ENCODE measurements at places on chromosomes 11 and 22.
A peak's percentile ranks its signal among the peaks of the same experiment; 100 is the strongest.

- no peak for DNase-seq
Observed at GRCh38 chr11:112852143-112852866, 108.9 kb upstream of the NCAM1 start.

DNA sequence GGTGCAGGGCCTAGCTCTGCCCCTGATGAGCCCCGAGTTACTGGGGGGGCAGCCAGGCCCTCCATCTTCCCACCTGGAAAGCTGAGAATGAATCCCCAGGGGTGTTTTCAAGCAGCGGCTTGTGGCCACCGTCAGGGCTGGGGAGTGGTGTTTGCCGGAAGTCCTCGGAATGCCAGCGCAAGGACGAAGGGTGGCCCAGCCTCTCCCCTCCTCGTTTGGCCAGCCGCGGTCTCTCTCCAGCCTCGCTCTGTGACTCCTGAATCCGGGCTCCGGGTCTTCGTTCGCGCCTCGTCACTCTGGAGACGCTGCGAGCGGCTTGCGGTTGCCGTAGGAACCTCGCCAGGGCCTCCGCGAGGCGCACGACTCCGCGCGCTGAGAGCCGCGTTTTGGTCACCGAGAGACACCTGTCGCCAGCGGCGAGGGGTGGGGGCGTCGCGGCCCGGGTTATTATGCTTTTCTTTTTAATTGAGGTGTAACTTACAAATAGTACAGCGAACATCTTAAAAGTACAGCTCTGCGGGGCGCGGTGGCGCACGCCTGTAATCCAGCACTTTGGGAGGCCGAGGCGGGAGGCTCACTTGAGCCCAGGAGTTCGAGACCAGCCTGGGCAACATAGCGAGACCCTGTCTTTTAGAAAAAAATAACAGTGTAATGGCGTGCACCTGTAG lies 6.3 kb upstream of the KDELR3 start:
- no peak for DNase-seq

GRCh38 chr11:119472856-119473222 lies 49.9 kb upstream of the THY1 start:
- DNase-seq: no peak

DNA sequence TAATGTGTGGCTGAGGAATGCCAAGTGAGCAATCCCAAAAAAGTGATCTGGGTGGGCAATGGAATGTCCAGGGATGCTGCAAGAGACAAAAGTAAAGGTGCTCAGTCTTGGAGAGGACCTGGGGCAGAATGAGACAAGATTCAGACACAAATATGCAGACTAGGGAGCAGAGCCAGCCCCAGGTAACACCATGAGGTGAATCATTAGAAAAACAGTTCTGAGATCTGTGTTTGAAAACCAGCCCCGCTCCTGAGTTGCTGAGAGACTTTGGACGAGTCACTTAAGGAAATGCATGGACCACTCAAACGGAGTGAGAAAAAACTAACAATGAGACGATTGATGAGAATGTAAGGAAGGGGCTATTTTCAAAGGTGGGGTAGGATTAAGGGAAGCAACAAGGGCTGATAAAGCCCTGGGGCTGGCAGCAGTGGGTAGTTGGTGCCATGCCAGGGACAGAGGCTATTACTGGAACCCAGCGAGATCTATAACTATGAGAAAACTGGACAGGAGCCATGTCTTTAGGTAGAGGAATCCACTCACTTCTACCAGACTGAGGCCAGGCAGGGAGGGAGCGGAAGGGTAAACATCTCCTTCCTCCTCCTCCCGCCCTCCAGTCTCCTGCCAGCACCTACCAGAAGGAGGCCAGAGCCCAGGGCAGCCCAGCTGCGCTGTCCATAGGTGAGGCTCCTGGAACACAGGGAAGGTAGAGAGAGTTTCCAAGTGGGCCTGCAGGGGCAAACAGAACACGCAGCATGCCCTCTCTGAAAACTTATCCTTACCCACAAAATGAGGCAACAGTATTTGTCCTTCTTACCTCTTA lies 130.4 kb upstream of the TEAD1 start:
- DNase-seq: no peak

GRCh38 chr22:48757985-48758561 lies 1069.6 kb downstream of the BRD1 start:
- no peak for DNase-seq

DNA sequence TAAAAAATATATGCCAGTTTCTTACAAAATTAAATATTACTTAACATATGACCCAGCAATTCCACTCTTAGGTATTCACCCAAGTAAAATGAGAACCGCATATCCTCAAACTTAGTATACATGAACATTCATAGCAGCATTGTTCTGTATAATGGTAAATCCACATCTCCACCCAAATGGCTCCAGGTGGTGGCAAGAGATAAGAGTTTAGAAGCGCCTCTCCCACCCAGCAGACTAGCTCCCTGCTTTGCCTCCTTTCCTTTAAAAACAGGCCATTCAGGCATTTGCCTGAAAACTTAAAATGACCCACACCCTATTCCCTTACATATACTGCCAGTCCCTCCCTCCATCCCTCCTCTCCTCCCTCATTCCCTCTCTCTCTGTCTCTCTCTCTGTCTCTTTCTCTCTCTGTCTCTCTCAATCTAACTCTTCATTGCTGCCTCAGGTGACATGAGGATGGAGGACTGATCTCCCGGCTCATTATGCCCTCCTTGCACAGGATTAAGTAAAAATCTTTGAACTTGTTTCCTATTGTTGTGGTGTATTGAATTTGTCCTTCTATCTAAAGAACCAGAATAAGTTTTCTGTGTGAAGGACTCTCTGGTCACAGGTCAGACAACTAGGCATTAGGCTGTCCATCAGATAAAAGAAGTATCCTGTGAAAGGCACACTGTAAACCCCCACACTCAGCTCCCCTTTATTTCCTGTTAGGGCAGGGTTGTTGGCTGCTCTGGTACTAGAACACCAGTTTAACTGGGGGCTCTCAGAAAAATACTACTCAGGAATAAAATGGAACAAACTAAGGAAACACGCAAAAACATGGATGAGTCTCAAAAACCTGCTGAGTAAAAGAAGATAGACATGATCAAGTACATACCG lies 48.3 kb downstream of the RRP8 start:
- DNase-seq: no peak

DNA sequence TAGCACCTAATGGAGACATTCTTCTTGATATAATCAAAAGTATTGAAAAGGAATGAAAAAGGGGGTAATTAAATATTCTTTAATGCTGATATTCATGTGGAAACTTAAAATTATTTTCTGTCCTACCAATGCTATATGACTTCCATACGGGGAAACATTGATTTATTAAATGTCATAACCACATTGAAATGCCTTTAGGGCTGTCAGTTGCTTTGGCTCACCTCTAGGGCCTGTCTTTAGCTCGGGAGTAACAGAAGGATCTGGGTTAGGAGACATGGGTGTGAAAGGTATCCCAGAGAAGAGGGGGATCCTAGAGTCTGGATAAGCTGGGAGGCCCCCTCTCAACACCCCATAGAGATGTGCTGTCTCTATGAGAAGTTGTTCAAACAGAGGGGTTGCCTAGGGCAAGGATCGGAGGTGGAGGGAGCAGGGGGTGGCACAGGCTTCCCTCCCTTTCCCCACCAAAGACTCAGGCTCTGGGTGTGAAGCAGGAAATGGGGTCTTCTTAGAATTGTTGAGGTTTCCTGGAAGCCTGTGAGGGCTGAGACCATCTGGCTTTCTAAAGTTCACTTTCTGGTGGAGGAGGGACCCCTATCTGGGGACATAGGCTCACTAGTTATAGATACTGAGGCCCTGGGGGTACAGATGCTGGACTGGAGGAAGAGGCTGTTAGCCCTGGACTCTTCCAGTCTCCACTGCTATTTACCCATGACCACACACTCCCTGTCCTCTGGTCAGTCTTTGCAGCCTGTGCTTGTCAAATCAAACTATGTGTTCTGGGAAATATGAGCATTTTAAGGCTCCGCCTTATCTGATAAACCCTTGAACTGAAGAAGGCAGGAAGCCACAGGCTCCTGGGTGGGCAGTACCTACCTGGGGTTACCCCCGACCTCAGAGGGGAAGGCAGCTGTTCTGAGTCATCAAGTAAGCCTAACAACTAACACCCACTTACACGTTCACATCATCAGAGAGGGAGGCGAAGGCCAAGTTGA lies 55.8 kb upstream of the RRAS2 start:
- peak; percentile 64 for DNase-seq

Measured in stimulated activated CD8-positive, alpha-beta memory T cell treated with anti-CD3 and anti-CD28 coated beads, Interleukin-12 subunit alpha, Interleukin-12 subunit beta, amount 100 ng/mL, for 4 hours (primary cell).